ENCODE measurements at places on chromosomes 2 and 18. TPM values are rescaled to one million over a fixed set of nuclear protein-coding genes. Genes with fewer than 3 reads are reported as not detected.

MAP4K4 gene
- 34.8 TPM for polyA plus RNA-seq

PLA2R1 gene
- 0.48 TPM for polyA plus RNA-seq

SERTAD2 gene
- 17.3 TPM for polyA plus RNA-seq

IL36RN gene
- polyA plus RNA-seq = 0.01 TPM

SLC11A1 gene
- 7.0 TPM for polyA plus RNA-seq

CD207 gene
- polyA plus RNA-seq = 0.22 TPM

TUBA3E gene
- polyA plus RNA-seq = not detected

SCYGR4 gene
- polyA plus RNA-seq = not detected

EHBP1 gene
- polyA plus RNA-seq = 59.5 TPM

CCDC178 gene
- polyA plus RNA-seq = 6.1 TPM

CHRNG gene
- not detected for polyA plus RNA-seq

CD8B gene
- 0.79 TPM for polyA plus RNA-seq

RAMP1 gene
- 7.3 TPM for polyA plus RNA-seq

KIF5C gene
- 1.2 TPM for polyA plus RNA-seq

DSC3 gene
- 0.73 TPM for polyA plus RNA-seq

TRPM8 gene
- polyA plus RNA-seq = 0.12 TPM

B4GALT6 gene
- polyA plus RNA-seq = 1.9 TPM

ACADL gene
- polyA plus RNA-seq = 6.5 TPM

CABYR gene
- polyA plus RNA-seq = 0.21 TPM

GALNT14 gene
- polyA plus RNA-seq = 3.9 TPM

ACMSD gene
- not detected for polyA plus RNA-seq

CFC1 gene
- 0.80 TPM for polyA plus RNA-seq

FBXO36 gene
- 1.6 TPM for polyA plus RNA-seq

STK16 gene
- 33.8 TPM for polyA plus RNA-seq

TEKT4 gene
- polyA plus RNA-seq = not detected

FBXO15 gene
- polyA plus RNA-seq = 0.31 TPM

TEX44 gene
- not detected for polyA plus RNA-seq

TRIM43 gene
- not detected for polyA plus RNA-seq

HAUS1 gene
- 11.6 TPM for polyA plus RNA-seq

RGPD4 gene
- polyA plus RNA-seq = not detected

SPP2 gene
- not detected for polyA plus RNA-seq

GALNT5 gene
- polyA plus RNA-seq = 0.31 TPM

MAP3K19 gene
- not detected for polyA plus RNA-seq

NFATC1 gene
- 8.8 TPM for polyA plus RNA-seq

SLC14A1 gene
- polyA plus RNA-seq = 2.7 TPM

CRACDL gene
- polyA plus RNA-seq = 2.0 TPM

MOCOS gene
- polyA plus RNA-seq = 4.7 TPM

TDRD15 gene
- not detected for polyA plus RNA-seq

IL36A gene
- 0.45 TPM for polyA plus RNA-seq

B3GNT7 gene
- polyA plus RNA-seq = 4.5 TPM

HES6 gene
- polyA plus RNA-seq = 24.4 TPM

FECH gene
- 14.5 TPM for polyA plus RNA-seq

CABLES1 gene
- 5.8 TPM for polyA plus RNA-seq

TUBB8B gene
- polyA plus RNA-seq = 0.26 TPM
